ENCODE measurements at places on chromosomes 1 and 21. TPM values are rescaled to one million over a fixed set of nuclear protein-coding genes. Genes with fewer than 3 reads are reported as not detected.

The COL8A2 gene
- total RNA-seq, result 3.7 TPM

The PRAMEF25 gene
- not detected for total RNA-seq

The ERRFI1 gene
- total RNA-seq, result 51.0 TPM

The BNIPL gene
- 0.07 TPM for total RNA-seq

The MTARC2 gene
- 8.0 TPM for total RNA-seq

The OR2T29 gene
- not detected for total RNA-seq

The SEMA6C gene
- 5.3 TPM for total RNA-seq

The CADM3 gene
- 0.21 TPM for total RNA-seq

The HRNR gene
- total RNA-seq, result not detected

The C4BPA gene
- not detected for total RNA-seq

The SPRR1B gene
- not detected for total RNA-seq

The SYT6 gene
- not detected for total RNA-seq

The JTB gene
- total RNA-seq, result 97.2 TPM

The TSPEAR gene
- not detected for total RNA-seq

The ERICH3 gene
- not detected for total RNA-seq

The PLEKHG5 gene
- total RNA-seq, result 41.3 TPM

The SOAT1 gene
- 15.2 TPM for total RNA-seq

The PTCH2 gene
- total RNA-seq, result 0.04 TPM

The FAM167B gene
- 5.5 TPM for total RNA-seq

The SHISA4 gene
- 10.4 TPM for total RNA-seq

The GOLT1A gene
- total RNA-seq, result not detected

The GRIK3 gene
- not detected for total RNA-seq

The LIN28A gene
- total RNA-seq, result not detected

The COL18A1 gene
- total RNA-seq, result 164 TPM

The RGS8 gene
- not detected for total RNA-seq

The ADAM30 gene
- total RNA-seq, result not detected

The CYP4Z1 gene
- not detected for total RNA-seq

The LRRC38 gene
- not detected for total RNA-seq

The LGALS8 gene
- 84.2 TPM for total RNA-seq

The PFKL gene
- 205 TPM for total RNA-seq

The GBP1 gene
- total RNA-seq, result 35.6 TPM

The SH2D2A gene
- 0.20 TPM for total RNA-seq

The ALX3 gene
- total RNA-seq, result not detected

The CACNA1E gene
- not detected for total RNA-seq

The ZBED6 gene
- 11.2 TPM for total RNA-seq

The TAS1R1 gene
- 0.07 TPM for total RNA-seq

The HCRTR1 gene
- 0.53 TPM for total RNA-seq

The IKBKE gene
- 14.8 TPM for total RNA-seq

The CD1D gene
- not detected for total RNA-seq

The SLC39A1 gene
- total RNA-seq, result 132 TPM

The TFF3 gene
- not detected for total RNA-seq

The RPTN gene
- total RNA-seq, result not detected

The DENND2D gene
- total RNA-seq, result 1.3 TPM

The CFHR5 gene
- not detected for total RNA-seq

The CRYAA gene
- total RNA-seq, result not detected

The MROH7 gene
- total RNA-seq, result not detected

The FCMR gene
- not detected for total RNA-seq

The THEM5 gene
- not detected for total RNA-seq

The BLACAT1 gene
- not detected for total RNA-seq

The SGIP1 gene
- 7.7 TPM for total RNA-seq

Data from pulmonary artery endothelial cell (primary cell).